ENCODE measurements at places on chromosomes 11 and 22.

GRCh38 chr11:14451825-14452224 is 47.8 kb downstream of the COPB1 start:
- DNase-seq, result no peak

GRCh38 chr22:27851974-27852746 is 50.6 kb upstream of the MN1 start:
- no peak for DNase-seq

GRCh38 chr11:132587716-132588115 is 944.6 kb downstream of the OPCML start:
- DNase-seq, result no peak

- no peak for DNase-seq
Observed at GRCh38 chr11:75303544-75304224, 47.8 kb downstream of the ARRB1 start.

DNA sequence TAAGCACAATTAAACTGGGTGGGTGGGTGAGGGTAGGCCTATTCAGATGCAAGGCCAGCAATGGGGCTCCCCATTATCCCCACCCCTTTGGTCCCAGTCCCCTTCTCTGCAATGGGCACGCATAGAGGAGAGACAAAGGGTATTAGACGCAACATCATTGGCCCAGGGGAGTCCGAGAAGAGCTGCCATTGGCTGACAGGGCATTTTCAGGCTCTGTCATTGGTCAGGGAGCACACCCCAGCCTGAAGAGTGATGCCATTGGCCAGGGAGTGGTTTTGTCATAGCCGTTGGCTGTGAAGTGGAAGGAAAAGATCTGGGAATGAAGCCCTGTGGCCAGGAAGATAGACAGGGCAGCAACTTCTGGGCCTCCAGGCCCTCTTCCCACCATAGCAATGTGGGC is 2.8 kb upstream of the TRIM3 start:
- no peak for DNase-seq

DNA sequence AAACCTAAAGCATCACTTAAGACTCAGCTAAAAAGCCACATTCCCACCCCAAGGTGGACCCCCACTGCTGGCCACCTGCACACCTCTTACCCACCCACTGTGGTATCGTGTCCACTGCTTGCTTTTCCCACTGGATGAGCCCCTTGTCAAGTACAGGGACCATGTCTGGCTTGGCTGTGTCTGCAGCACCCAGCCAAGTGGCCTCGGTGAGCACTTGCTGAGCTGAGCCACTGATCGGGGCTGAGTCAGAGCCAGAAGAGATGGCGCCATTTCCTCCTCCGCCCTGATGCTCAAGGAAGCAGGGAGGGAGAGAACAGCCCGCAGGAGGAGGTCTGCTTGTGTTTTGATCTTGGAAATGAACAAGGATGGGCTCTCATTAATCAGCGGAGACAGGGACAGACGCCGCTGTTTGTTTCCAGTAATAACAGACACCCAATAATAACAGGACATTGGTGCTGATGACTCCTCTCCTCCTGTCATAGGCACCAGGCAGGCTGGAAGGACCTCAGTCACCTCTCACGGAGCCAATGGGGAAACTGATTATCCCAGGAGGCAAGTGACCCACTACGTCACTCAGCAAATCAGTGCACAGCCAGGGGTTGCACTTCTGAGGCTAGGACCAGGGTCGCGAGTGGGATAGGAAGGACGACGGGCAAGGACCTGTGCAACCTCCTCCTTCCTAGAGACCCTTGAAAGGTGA is 85.2 kb upstream of the RTL6 start:
- DNase-seq, result no peak

DNA sequence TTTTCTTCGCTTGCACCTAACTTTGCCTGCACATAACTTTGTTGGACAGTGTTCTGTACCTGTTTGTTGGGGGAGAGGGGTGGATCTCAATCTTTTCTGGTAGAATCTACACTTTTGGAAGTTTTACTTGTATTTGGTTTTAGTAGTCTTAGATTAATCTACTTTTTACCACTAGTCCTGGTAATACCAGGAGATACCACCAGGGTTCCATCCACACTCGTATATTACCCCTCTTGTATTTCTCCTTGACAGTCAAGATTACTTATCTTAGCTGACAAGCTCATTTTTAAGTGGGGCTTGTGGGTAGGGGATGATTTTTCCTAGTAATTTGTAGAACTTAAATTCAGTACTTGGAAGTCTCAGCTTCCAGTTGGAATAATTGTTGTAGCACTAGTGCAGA is 37.3 kb upstream of the TECTA start:
- no peak for DNase-seq

DNA sequence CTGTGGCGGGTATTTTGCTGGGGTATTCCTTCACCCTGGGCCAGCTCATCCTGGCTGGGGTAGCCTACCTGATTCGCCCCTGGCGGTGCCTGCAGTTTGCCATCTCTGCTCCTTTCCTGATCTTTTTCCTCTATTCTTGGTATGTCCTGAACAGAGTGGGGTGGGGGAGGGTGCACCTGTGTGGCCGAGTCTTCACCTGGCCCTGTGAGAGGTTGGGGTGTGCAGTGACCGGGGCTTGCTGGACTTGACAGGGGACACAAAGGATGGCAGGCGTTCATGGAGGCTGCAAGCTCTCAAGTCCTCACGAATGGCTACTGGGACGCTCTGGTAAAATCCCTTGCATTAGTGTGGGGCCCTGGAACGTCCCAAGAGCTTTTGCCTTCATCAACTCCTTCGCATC is 39.3 kb downstream of the CAPN1 start:
- no peak for DNase-seq

DNA sequence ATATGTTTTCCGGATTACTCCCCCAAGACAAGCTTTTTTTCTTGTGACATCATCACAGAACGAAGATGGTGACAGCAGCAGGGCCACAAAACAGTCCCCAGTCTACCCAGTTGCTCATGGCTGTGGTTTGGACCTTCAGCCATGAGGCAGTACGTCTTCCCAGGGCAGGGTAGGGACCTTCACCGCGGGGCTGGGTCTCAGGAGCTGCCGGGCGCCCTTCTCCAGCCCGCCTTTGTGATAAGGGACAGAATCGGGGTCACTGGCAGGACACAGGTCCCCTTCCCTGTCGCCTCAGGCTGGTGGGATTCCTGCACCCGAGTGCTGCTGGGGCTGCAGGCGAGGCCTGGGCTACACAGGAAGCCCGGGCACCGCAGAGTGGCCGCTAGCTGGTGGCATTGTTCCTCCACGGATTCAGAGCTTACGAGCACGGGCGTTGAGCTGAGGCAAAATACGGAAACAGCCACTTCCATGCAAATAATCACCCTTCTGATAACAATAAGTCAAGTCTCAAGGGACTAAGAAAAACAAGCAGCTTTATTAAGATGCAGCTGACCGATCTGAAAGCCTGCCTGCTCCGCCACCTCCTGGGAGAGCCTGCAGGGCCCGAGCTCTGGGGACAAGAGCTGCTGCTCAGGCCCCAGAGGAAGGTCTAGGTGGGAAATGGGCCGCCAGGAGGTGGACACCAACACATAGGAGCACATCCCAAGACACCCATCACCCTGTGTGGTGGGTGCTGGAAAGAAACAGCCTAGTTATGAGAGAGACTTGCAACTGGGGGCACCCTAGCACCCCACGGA is 12.3 kb downstream of the TBX1 start:
- no peak for DNase-seq

GRCh38 chr11:35141071-35141470 is 2.1 kb downstream of the CD44 start:
- DNase-seq, result no peak

GRCh38 chr11:61482513-61482912 is 26.0 kb upstream of the LRRC10B start:
- no peak for DNase-seq

DNA sequence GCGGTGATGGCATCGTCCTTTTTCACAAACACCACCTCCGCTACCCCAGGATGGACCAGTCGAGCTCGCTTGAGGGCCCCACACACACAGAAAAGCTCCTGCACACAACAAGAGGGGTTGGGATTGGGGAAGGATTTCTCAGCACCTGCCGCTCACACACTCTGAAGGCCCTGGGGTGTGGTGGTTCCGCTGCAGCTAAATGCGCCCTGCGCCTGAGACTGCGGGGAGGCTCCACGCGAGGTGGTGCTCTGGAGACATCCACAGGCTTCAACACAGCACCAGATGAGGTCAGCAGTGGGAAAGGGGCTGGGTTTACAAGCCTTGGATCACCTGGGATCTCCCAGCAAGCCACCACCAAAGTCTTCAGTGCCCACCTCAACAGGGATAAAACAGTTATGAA is 22.7 kb downstream of the POLDIP3 start:
- DNase-seq, result no peak

DNA sequence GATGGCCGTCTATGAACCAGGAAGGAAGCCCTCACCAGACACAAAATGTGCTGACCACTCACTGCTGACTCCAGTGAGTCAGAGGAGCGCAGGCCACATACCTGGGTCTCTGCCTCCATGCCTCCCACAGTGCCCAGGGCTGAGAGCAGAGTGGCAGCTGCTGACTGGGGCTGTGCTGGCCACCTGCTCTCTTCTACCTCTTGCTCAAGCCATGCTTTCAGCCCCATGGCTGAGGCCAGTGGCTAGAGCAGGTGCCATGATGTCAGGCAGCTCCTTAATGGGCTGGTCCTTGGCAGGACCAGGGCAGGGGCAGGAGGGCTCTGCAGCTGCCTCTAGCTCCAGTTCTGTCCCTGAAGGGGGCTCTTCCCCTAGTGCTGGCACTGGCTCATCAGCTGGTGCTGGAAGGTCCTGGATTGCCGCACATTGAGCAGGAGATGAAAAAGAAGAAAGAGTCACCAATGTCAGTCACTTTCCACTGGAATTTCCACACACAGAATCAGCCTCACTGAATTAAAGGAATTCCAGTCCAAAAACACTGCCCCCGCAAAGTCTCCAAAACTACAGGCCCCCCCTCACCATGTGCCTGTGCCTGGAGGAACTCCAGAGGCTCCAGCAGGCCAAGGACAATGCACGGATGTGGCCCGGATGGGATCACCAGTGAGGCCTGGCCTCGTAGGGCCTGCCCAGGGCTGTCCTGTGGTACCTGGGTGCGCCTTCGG is 86.4 kb downstream of the GGTLC2 start:
- no peak for DNase-seq

DNA sequence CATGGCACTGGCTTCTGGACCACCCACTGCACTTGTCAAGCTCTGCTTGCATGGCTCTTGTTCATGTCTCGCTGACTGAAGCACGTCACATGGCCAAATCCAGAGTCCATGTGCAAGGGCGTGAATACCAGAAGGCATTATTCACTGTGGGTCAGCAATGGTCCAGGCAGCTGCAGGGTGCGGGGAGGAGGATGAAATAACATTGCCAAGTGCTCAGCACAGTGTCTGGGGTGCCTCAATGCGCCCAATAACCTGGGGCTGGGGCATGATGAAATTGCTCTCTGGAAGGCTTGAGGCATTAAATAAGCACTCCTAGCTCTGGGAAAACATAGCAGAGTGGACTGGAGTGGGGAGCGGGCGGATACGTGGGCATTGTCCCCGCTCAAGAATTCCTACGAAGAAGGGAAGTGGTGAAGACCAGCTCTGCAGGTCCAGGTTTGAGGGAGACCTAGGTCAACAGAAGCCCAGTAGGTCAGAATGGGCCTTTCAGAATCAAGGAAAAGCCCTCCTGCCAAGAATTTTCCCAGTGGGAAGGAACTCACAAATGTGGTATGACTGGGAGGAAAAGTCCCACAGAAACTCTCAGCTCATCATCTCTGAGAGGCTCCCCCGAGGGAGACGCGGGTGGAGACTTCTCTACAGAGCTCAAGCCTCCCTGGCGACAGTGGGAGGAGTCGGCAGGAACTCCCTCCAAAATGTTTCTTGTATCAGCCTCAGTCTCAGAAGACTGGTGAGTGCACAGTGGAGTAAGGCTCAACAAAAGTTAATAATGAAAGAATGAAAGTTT is 15.3 kb upstream of the ACCSL start:
- no peak for DNase-seq

DNA sequence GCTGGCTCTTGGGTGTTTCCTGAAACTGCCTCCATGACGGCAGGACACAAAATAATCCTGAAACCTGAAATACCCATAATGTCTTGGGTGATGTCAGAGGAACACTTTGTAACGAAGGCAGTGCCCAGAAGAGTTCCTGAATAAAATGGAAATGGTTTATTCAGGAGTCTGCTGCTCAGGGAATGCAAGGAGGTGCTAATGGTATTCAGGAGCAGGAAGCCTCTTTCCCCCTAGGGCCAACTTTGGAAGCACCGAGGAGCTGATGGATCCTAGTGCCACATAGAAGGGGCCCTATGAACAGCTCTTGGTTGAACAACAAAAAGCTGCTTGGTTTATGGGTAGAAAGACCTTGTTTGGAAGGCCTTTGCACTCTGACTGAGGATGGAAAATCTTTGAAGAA is 15.5 kb downstream of the TREH start:
- no peak for DNase-seq

DNA sequence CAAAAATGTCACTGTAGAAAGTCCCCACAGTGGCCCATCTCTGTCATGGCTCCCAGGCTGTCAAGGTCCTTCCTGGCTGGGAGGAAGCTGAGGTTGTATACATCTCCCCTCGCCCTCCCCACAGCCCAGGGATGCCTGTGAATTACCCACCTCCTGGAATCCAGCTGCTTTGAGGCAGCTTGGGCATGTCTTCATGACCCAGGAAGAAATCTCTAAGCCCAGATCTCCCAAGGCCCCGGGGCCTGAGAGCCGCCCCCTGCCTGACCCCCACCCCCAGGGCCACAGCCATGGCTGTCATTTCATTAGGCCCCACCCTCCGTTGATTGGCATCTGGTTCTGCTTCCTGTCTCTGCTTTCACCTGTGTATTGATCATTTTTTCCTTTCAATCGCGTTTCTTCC is 207.5 kb downstream of the TBC1D22A start:
- no peak for DNase-seq

DNA sequence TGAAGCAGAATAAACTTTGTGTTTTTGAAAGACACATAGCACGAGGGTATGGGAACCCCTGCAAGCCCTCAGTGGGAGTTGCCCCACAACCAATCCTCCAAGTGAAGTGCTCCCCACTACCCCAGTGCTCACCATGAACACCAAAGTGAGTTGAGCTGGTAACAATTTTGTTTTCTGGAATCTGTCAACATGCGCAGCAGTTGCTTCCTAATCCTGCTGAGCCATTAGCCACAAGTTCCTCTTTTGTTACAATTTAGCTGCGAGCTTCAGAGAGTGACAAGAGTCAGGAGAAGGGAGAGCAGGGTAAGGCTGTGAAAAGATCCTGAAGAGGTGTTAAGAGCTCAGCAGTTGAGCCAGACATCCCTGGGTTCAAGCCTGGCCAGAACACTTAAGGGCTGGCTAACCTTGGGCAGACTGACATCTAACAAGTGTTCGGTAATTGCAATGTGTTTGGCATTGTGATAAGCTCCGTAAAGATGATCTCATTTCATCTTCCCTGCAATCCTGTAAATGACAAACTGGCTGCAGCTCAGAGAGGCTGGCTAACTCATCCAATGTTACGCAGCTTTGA is 24.1 kb upstream of the ASPHD2 start:
- DNase-seq, result no peak
